Activated CD4-positive, CD25-positive, alpha-beta regulatory T cell (primary cell): ENCODE measurements at places on chromosomes 3 and 15.

- DNase-seq: no peak
Observed at GRCh38 chr3:159627229-159627628, 361.4 kb upstream of the IL12A start.

DNA sequence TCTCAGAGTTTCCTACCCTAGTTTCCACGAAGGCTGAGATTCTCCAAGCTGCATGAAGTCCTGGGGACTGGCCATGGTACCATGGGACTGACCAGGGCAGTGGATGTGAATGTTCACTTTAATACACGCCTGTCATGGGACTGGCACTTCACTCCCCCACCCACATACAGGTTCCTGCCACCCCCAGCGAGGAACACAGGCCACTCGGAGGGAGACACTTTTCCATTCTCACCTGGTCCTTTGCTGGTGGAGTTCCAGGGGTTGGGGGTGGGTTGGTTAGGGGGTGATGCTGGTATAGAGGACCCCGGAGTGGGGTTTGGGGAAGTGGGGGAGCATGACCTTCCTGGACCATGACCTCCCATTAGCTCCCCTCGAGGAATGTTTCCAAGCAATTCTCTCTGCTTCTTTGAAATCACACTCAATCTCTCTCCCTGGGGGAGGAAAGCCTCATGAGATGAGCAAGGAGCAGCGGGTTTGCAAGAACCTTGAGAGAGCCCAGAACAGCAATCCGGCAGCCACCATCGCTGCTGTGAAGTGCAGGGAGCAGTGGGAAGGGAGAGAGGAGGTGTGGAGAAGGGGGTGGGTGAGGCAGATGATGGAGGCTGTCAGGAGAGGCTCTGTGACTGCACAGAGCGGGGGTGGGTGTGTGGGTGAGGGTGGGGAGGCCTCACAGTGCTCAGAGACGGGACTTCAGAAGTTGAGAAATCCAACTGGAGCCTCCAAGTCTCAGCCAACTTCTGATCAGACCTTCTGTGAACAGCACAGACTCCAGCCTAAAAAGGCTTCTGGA is 69.7 kb downstream of the ADCY5 start:
- no peak for DNase-seq

- no peak for DNase-seq
Observed at GRCh38 chr3:148026009-148026588, 616.9 kb downstream of the ZIC1 start.

GRCh38 chr3:46566040-46566641 is at the start of gene LRRC2:
TSS of gene LRRC2 (minus strand) at chr3:46566302. CDS start at chr3:46551591, 14,711 bp downstream.
- no peak for DNase-seq

DNA sequence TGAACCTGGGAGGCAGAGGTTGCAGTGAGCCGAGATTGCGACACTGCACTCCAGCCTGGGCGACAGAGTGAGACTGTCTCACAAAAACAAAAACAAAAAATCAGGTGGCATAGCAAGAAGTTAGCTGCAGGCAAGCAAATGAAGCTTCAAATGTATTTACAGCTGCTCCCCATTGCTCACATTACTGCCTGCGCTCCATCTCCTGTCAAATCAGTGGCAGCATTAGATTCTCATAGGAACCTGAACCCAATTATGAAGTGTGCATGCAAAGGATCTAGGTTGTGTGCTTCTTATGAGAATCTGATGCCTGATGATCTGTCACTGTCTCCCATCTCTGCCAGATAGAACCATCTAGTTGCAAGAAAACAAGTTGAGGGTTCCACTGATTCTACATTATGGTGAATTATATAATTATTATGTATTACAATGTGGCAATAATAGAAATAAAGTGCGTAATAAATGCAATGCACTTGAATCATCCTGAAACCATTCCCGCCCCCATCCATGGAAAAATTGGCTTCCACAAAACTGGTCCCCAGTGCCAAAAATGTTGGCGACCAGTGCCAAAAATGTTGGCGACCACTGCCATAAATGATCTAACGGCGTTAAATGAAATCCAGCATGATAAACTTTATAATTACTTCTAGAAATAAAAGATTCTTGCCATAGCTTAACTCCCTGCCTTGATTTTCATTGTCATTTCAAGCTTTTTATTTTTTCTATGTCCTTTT is 616.7 kb upstream of the NAALADL2 start:
- no peak for DNase-seq

- DNase-seq: no peak
Observed at GRCh38 chr3:99637368-99638111, 854 bp upstream of the COL8A1 start.

- DNase-seq: no peak
Observed at GRCh38 chr15:58145606-58146005, 7.4 kb downstream of the AQP9 start.

GRCh38 chr3:195715134-195715533 is 5.6 kb upstream of the MUC20 start:
- no peak for DNase-seq

- no peak for DNase-seq
Observed at GRCh38 chr3:79473993-79474392, 293.8 kb downstream of the ROBO1 start.

GRCh38 chr3:155670335-155670734 is 74.5 kb downstream of the PLCH1 start:
- no peak for DNase-seq

DNA sequence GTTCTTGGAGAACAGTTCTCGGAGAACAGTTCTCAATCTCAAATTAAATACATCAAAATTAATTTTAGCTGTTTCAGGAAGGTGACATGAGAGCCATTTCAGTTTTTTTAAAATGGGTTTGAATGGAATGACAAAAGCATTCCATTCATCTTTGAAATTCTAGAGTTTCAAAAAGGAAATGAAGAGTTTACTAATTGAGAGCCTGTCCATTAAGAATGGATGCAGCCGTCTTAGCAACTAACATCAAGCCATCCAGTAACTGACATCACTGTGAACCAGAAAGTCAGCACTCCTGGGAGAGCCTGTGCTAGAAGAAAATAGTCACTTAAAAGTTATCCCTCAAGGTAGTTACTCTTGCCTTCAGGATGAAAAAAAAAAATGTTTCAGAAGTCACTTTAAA is 47.0 kb upstream of the FSTL1 start:
- DNase-seq: no peak

DNA sequence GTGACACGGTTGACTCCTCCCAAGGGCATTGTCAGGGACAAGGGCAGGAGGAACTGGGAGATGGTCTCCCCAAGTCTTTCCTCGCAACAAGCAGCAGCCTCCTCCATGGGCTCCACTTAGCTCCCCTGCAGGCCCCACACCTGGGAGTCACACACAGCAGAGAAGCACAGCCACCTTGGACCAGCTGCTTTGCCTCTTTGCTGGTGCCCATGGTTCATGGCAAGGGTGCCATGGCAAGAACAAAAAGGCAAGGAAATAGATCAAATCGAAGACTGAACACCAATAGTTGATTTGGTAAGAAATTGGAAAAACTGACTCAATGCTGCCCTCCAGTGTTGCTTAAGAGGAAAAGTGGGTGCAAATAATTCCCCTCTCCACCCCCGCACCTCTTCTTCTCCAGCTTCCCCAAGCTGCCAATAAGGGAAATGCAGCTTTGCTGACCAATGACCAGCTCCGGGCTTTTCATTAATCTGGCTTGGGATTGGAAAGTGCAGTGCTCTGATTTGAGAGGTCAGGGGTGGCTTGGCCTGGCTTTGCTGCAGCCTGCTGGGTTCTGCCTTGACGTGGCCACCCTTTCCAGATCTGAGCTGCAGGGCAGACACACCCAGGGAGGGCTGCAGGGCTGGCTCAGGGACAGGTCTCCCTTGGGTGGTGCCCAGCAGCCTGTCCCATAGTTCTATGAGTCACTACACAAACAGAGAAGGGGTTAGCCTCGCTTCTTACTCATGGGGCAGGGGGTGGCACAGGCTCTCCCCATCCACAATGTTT is 162.0 kb downstream of the KLF13 start:
- no peak for DNase-seq

DNA sequence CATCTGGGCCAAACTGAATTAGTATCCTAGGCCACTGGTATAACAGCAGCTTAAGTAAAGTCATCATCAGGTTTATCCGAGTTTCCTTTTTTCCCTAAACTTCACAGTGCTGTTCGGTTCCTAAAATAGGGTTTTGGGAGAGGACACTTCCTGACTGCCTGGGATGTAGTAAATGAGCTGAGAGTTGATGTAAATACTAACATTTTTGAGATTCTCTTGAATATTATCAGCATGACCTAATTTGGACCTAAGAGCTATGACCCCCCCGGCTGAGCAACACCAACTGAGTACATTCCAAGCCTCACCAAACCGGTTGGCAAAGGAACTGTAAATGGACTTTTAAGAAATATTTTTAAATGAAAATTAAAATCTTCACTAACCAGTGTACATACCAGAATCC is 78.8 kb downstream of the IL5RA start:
- DNase-seq: no peak

GRCh38 chr3:128486681-128487537 is 6.1 kb downstream of the GATA2 start:
- no peak for DNase-seq

- no peak for DNase-seq
Observed at GRCh38 chr3:7484636-7485035, 623.7 kb downstream of the GRM7 start.

- DNase-seq: no peak
Observed at GRCh38 chr3:13822871-13823585, 56.8 kb downstream of the WNT7A start.

DNA sequence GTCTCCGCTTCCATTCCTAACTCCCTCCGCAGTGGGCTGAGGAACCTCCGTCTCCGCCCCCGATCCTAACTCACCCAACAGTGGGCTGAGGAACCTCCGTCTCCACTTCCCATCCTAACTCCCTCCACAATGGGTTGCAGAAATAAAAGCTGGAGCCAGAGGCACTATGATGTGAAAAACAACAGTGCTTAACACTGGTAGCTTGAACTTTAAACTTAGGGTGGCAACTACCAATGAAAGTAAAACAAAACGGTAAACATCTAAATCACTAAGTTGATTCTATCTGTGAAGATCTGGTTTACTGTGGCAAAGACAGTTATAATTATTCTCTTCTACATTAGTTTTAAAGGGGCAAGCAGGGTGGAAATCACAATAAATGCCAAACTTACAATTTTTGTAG is 25.9 kb upstream of the GP5 start:
- DNase-seq: no peak

GRCh38 chr15:74821091-74821789 is 5.2 kb upstream of the CPLX3 start:
- no peak for DNase-seq

DNA sequence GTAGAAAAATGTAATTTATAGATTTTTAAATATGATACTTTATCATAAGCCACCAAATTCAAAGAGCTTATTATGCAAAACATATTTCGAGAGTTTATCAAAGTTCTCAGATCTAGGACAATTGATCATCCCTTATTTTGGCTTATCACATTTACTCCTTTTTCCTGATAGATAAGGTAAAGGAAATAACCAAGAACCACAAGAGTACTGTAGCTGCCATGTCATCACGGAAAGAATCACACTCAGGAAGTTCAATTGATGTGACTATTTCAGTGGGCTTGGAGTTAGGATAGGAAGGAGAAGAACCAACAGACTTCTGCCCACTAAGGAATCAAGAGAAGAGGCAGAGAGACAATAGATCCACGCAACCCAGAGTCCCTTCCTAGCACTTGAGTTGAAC is 142.7 kb upstream of the TMCO5A start:
- no peak for DNase-seq

GRCh38 chr3:195411836-195412235 is 31.0 kb downstream of the ACAP2 start:
- no peak for DNase-seq

- DNase-seq: peak; percentile 4
Observed at GRCh38 chr3:125055331-125055912, 375 bp downstream of the HEG1 start.

- DNase-seq: no peak
Observed at GRCh38 chr15:74454764-74455500, 6.0 kb downstream of the UBL7 start.

- no peak for DNase-seq
Observed at GRCh38 chr15:52423852-52424251, 104.8 kb downstream of the MYO5A start.

DNA sequence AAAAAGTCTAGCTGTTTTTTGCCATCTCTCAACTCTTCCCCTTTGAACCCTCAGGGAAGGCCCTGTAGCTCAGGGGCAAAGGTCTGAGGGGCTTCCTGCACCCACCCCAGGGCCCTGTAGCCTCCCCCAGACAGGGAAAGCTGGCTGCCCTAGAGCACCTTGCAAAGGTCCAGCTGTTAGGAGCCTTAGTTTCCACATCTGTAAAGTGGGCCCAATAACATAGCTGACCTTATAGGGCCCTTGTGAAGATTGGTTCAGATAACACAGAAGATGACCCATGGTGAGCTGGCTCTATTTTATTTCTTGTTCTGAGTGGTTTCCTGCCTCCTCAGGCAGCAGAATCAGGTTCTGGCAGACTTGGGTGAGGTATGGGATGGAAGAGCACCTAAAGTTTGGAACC is 55.2 kb upstream of the SMAD6 start:
- DNase-seq: no peak

- no peak for DNase-seq
Observed at GRCh38 chr15:43440721-43441281, 52.2 kb downstream of the TP53BP1 start.

DNA sequence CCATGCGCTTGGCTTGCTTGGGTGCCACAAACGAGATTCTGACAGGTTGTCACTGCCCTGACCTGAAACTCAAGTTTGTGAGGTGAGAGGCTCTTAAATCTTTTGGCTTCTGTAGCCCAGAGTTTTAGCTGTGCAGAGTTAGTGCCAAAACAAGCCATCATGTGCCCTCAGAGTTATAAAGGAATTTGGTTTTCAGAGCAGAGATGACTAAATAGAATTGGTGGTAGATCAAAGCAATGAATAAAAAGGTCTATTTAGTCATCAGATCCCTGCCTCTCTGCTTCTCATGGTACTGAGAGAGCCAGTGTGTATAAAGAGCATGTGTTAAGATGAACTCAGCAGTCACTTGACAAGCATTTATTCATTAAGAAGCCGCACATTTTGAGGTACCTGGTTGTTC is 207.5 kb upstream of the DPH6 start:
- DNase-seq: no peak

DNA sequence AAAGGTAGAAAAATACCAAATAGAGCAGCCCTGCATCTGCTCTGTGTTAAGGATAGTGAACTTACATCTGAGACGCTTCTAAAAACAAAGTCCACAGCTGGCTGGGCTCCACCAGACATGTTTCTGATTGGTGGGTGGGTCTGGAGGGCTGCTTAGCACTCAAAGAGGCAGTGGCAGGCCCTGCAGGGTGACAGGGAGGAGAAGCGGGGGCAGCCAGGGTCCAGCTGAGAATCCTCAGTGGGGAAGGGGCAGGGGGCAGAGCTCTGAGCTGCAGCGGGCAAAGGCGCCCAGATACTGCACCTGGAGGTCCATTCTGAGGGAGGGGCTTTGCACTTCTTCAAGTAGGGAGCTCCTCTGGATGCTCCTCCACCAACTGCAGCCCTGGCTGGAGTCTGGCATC is 28.1 kb downstream of the PRR23E start:
- DNase-seq: no peak

GRCh38 chr3:122679085-122679881 is 1.4 kb upstream of the PARP14 start:
- peak; percentile 69 for DNase-seq

DNA sequence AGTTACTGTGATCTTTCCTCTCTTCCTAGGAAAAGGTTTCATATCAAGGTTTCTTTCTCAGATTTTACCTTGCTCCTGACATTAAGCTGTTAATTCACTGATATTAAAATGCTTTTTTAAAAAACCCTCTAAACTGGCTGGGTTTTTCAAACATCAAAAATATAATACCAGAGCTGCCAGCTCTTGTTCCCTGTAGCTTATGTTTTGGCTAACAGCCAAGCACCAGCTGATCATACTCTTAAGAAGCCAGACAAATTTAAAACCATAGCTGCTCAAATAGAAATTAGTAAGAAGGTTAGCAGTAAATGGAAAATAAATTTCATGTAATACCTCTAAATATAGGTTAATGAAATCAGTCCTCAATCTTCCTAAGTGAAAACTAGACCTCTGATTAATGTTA is 657.5 kb downstream of the GRM7 start:
- no peak for DNase-seq
